ENCODE measurements at places on chromosomes 12 and 14.

DNA sequence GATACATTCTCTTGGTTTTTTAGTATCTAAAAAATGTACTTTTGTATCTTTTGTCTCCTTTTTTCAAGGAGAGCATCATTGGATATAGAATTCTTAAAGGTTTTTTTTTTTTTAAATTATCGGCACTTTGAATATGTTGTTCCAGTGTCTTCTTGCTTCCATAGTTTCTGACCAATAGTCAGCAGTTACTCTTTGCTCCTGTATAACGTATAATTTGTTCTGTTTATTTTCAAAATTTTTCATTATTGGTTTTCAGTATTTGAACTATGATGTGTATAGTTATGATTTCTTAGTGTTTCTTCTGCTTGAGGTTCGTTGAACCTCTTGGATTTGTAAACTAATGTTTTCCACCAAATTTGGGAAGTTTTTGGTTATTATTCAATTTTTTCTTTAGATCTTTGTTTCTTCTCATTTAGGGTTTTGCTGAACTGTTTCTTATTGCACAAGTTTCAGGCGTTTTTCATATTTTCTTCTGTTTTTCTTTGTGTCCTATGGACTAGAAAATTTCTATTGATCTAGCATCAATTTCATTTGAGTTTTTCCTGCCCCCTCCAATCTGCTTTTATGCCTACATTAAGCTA lies 93.9 kb downstream of the PLBD1 start:
- DNase-seq, result no peak

- DNase-seq, result no peak
These were observed 142.1 kb downstream of the GXYLT1 start for GRCh38 chr12:42002563-42002962.

DNA sequence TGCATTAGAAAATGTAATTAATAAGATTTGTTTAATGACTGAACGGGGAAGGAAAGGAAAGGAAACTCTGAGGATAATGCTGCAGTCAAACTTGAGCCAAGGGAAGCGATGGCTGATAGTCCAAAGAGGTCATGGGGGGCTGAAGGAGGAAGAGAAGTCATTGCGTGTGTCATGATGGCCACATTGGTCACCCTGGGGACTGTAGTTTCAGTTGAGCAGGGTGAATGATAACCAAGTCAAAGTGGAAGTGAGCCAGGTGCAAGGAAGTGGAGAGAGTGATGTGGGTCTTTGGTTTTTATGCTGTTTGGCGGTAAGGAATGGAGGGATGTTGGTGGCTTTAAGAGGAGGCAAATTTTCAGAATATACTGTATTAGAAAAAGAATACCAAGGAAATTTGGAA lies 21.6 kb downstream of the C12orf75 start:
- DNase-seq, result peak; percentile 49

- no peak for DNase-seq
These were observed 61.7 kb upstream of the RIC8B start for GRCh38 chr12:106712768-106713167.

GRCh38 chr12:132487311-132487741 lies 2.6 kb upstream of the FBRSL1 start:
- no peak for DNase-seq

GRCh38 chr14:100322138-100322957 lies 791 bp upstream of the SLC25A47 start:
- no peak for DNase-seq

GRCh38 chr14:100022772-100023451 lies 42.3 kb upstream of the EVL start:
- no peak for DNase-seq

DNA sequence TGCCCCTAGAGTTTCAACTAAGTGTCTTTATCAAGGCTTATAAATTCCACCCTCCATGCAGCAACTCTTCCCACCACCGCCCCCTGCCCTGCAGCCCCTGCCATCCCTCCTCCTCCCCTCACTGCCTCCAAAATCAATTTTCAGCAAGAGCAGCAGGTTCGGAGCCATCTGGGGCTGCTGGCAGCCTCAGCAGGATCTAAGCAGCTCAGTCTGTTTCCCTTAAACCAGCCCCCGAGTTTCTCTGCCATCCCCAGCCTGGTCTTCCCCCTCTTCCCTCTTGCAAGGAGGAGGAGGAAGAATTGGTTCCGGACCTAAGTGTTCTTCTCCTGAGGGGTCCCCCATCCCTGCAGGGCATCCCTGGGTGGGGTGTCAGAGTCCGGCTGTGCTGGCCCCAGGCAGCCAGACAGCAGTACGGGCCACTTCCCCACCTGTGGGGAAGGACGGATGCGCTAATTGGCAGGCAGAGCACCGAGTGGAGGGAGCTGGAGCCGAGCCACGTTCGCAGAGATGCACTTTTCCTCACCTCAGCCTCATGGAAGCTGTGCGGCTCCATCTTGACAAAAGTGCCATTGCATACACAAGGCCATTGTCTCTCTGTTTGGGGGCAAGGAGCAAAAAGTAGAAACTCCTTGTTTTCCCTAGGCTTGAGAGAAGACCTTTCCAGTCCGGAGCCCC lies 189.3 kb downstream of the KCNA5 start:
- DNase-seq, result no peak
